SW480 (cell line): ENCODE measurements at places on chromosomes 3 and 15.

DNA sequence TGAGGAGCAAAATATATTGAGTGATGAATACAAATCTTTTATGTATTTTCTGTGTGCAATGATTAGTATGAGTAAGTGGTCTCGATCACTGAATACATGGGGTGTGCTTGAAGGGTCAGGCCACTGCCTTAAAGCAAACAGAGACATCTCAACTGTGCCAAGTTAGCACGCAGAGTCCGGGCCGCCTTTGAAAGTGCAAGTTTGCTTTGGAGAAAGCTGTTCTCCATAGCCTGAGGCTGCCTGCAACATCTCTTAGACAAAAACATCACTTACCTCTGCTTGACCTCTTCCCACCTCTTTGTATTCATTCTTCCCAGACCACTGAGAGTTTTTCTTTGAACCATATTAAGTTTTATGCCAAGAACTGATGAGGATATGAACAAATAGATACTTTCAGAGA is 267.0 kb downstream of the ZBTB20 start:
- DNase-seq, result no peak

GRCh38 chr15:90889313-90889730 is 5.0 kb downstream of the FES start:
- DNase-seq, result peak; percentile 55

DNA sequence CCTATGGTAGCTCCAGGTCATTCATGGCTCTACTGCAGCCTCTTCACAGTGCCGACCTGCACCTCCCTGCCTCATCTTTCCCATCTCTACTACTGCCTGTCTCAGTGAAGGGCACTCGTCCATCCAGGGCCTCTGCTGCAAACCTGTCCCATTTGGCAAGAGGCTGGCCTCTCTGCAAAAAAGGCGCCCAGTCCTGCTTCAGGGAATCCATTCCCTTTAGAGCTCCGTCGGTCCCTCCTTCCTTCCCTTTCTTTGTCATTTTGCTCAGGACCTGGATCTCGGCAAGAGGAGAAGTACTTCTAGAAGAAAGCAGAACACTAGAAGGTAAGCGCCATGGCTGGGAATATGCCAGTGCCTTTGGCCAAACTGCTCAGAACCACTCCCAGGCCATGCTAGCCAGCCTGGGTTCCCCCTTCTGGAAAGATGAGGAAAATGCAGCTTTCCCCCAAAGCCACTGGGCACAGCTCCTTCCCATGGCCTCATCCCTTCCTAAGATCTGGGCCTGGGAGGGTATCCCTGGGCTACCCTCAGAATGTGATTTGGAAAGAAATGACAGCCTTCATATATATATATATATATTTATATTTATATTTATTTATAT is 6.4 kb upstream of the ISL2 start:
- peak; percentile 53 for DNase-seq

GRCh38 chr15:20345401-20345958 is 196.1 kb downstream of the GOLGA6L6 start:
- no peak for DNase-seq

DNA sequence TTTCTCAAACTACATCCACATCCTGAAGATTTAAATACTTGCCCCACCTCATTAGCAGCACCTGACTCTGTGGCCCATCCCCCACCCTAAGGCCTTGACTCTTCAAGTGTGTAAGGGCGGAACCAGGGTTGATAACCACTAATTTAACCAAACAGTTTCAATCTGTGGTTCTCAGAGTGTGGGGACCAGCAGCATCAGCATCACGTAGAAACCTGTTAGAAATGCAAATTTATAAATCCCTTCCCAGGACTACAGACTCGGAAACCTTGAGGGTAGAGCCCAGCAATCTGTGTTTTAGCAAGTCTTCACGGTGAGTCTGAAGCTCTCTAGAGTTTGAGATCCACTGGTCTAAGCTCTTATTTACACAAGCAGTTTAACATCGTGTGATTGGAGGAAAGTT is 12.4 kb downstream of the GNB4 start:
- no peak for DNase-seq

GRCh38 chr3:43031485-43031884 is 52.4 kb downstream of the GASK1A start:
- DNase-seq, result no peak

DNA sequence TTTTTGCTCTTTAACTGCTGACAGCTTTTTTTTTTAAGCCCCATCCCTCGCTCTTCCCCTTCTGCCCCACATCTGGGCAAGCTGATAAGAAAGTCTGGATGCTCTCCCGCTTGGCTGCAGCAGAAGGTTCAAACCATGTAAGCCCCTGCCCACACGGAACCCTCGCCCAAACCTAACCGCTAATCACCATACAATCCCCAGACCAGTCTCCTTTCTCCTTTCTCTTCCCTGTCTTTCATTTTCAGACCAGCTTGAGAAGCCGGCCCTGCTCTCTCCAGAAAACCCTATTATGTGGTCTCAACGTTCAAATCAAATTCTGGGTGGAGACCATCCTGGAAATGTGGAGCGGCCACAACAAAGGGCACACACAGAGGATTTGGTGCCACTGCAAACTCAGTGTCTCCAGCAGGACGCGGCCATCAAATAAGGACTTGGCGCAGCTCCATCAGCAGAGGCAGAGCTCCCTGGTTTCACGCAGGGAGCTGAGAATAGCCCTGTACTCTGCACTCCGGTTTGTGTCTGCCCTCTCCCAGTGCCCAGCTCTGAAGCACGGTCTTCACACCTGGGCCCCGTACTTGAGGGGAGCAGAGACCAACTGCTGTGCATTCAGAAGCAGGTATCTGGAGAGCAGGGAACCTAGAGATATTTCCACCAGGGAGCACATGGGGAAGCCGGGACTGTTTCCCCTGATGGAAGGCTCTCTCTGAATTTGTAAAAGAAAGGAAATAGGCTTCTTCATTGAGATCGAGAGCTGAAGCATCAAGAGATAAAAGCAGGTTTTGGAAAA is 92.6 kb downstream of the XXYLT1 start:
- DNase-seq, result peak; percentile 83

GRCh38 chr3:59867185-59868002 is 817.6 kb upstream of the CFAP20DC start:
- DNase-seq, result no peak

DNA sequence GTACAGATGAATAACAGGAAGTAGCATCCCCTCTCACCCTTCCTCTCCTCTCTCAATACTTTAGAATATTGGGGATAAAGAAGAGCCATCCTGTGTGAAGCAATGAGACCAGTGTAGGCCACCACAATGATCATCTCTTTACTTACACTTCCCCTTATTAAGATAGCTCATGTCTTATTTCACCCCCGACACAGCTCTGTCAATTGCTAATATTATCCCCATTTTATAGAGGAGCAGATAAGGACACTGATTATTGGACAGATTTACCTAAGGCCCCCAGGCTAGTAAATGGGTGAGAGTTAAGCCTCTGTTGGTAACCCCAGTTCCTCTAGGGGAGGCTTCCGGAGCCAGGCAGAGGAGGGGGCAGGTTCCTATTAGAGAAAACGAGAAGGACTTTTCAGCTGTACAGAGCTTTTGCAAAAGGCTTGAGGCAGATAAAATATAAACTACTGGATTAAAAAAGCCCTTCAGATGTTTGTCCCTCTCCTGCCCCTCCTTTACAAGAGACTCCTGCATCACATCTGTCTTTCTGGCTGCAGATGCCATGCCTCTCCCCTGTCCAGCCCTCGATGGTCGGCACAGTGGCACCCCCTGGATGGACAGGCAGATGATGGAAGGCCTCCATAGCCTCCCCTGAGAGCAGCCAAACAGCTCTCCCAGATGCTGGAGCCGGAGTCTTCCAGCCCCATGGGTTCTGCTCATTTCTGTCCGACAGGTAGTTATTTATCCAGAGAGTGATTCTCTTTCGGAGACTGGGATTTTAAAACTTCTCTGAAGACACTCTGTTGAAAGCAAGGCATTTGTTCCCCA is 49.4 kb upstream of the LCTL start:
- DNase-seq, result no peak

GRCh38 chr3:87996882-87997281 is 61.9 kb downstream of the CGGBP1 start:
- DNase-seq, result no peak

DNA sequence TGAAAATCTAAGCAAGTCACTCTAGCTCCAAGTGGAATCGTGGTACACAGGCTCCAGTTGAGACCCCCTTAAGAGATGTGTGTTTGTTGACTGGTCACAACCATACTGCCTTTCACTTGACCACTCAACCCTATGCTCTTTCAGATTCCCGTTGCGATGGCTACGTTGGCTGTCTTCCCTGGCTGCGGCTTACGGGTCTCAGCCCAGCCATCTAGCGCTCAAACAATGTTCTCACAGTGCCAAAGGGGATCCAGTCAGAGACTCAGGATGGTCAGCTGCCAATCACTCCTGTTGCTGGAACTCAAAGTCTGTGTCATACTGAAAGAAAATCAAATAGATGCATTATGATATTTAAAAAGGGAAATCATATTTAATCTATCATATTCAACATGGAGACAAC is 237.6 kb downstream of the ITPR1 start:
- no peak for DNase-seq

DNA sequence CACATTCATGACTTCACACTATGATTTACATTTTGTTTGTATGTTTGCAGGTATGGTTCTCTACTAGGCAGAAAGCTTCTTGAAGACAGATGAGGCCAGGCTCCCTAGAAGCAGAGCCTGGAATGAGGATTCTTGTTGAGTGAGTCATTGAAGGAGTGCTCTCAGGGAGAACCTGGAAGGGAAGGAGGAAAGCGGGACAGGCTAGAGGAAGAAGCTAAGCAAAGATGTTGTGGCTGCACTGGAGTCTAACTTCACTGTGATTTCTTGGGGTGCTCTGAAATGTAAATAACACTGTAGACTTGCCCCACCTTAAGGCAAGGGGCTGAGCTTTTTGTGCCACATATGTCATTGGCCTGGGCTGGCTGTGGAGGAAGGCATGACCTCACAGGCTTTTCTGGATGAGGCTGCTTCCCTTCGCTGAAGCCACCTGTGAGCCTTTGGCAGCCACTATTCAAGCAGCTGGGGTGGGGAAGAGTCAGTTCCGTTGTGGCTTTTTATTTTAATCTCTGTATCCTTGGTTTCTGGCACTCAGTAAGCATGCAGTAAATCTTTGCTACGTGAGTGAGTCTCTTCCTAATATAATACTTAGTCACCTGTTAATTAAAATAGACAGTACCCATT is 307.3 kb downstream of the SV2B start:
- DNase-seq, result peak; percentile 60
